ENCODE measurements at places on chromosomes 6 and 20.

- no peak for DNase-seq
Measured at GRCh38 chr6:52929321-52930164, 20.0 kb upstream of the GSTA3 start.

DNA sequence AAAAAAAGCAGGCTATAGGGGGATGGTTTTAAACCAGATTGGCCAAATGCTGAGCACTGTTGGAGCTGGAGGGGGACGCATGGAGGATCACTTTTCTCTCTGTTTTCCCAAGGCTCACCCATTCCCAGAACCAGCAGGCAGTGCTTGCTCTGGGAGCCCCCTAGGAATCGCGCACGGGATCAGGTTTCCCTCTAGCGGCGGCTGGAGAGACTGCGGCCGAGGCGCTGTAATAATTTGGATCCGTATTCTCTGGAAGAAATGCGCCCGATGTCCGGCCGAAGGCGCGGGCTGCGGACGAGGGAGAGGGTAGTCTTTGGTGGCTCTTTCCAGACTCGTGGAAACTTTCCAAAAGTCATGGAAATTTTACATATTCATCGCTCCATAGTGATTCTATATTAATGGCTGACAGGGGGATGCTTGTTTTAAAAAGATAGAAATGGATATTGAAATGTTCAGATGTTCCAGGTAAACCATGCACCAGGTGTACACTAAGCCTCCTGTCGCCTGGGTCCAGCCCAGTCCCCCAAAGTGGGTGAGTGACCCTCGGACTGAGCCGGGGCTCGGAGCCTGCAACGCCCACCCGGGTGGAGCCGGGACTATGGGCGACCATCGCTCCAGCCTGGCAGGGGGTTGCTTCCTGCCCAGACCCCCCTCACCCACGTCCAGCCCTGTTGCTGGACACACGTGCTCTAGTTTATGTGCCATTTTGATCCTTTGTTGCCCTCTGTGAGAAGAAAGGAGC lies 78.7 kb upstream of the PHACTR3 start:
- DNase-seq = no peak

GRCh38 chr6:88490195-88490907 lies 324.2 kb upstream of the CNR1 start:
- no peak for DNase-seq

- DNase-seq = no peak
Measured at GRCh38 chr20:6708010-6708409, 59.5 kb upstream of the BMP2 start.

GRCh38 chr6:36546920-36547645 lies at the start of gene STK38:
TSS of gene STK38 (minus strand) at chr6:36547479. CDS start at chr6:36540202, 7,277 bp downstream.
- peak; percentile 84 for DNase-seq

DNA sequence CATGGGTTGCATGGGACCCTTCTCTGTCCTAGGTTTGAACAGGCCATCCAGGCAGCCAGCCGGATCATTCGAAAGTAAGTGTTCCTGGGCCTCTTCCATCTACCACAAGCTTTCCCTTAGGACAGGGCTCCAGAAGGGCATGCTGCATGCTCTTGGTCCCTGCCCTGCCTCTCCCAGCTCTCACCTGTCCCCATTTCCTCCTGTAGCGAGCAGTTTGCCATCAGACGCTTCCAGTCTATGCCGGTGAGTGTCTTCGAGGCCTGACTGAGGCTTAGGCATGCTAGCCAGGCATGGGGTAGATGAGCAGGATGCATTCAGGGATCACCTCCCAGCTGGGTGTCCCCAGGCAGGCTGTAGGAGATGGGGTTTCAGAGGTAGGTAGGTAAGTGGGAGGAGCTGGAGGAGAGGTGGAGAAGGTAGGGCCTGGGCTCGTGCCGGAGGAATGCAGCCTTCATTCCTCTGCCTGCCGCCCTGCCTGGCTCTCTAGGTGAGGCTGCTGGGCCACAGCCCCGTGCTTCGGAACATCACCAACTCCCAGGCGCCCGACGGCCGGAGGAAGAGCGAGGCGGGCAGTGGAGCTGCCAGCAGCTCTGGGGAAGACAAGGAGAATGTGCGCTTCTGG lies 4.3 kb downstream of the CDC25B start:
- no peak for DNase-seq

DNA sequence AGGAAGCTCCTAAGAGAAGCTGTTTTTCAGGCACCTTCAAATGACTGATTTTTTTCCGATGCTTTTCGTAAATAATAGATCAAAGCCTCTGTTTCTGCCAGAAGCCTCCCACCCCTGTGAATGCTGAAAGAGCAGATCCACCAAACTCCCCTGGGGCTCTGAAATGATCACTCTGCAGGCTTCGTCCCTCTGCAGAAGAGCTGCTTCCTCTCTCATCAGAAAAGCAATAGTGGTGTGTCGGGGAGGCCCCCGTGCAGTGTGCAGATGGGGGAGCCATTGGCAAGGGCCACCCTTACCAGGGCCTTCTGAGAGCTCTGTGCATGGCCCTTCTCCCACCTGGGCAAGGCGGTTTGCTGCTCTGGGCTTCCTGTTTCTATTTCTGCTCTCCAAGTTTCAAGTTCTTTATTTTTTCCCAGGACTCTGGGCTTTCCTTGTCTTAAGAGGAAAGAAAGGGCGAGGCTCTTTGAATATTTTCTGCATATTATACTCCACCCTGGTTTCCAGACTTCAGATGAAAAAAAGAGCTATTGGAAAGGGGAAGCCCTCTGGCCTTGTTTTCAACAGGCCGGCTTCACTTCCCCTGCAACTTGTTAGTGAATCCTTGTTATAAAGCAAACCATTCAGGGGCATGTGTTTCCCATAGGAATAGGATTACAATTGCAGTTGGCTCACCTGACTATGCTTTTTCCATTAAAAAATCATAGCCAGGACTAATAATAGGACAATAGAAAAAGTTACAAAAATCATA lies 155.2 kb downstream of the TTLL2 start:
- no peak for DNase-seq

DNA sequence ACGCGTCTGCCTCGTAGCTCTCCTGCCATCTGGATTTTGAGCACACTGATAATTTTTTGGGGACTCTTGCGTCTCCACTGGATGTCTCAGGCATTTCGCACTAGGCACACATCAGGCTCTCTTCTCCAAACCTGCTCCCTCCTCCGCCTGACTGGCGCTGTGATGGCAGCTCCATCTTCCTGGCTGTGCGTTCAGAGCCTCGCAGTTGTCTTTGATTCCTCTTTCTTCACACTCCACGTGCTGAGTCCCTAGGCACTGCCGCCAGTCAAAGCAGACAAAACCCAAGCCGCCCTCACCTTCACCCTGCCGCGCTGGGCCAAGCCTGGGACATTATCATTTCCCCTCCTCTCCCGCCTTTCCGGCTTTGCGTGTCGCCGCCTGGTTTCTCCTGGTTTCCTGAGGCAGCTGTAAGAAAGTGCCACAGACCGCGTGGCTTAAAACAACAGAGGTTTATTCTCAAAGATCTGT lies 778 bp downstream of the PSMG4 start:
- DNase-seq = no peak

DNA sequence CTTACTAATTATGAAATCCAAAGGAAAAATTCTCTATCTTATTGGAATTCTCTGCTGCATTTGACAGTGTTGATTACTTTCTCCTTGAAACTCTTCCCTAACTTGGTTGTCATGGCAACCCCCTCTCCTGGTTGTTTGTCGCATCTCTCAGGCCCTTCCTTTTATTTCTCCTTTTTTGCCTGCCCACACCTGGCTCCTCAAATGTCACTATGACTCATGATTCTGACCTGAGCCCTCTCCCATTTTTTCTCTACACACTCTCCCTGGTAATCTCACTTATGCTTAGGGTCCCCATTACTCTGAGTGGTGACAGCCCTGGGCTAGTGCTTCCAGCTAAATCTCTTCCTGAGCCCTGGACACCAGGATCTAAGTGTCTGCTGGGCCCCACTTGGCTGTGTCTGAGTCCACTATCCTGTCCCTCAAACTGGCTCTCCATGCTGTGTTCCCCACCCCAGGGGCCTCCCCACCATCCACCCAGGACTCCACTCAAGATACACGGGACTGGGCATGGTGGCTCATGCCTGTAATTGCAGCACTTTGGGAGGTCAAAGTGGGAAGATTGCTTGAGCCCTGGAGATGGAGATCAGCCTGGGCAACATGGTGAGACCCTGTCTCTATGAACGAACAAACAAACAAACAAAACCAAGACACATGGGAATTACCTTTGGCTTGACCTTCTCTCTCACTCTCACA lies 16.5 kb upstream of the NNAT start:
- no peak for DNase-seq

All from activated CD4-positive, CD25-positive, alpha-beta regulatory T cell treated with anti-CD3 and anti-CD28 coated beads, Interleukin-2, amount 50 U/mL, for 16 hours (primary cell).